Left kidney (tissue), 8 donors: ENCODE measurements at places on chromosomes 2 and 18. TPM values are rescaled to one million over a fixed set of nuclear protein-coding genes. Genes with fewer than 3 reads are reported as not detected.
A peak's percentile ranks its signal among the peaks of the same experiment; 100 is the strongest.

DNA sequence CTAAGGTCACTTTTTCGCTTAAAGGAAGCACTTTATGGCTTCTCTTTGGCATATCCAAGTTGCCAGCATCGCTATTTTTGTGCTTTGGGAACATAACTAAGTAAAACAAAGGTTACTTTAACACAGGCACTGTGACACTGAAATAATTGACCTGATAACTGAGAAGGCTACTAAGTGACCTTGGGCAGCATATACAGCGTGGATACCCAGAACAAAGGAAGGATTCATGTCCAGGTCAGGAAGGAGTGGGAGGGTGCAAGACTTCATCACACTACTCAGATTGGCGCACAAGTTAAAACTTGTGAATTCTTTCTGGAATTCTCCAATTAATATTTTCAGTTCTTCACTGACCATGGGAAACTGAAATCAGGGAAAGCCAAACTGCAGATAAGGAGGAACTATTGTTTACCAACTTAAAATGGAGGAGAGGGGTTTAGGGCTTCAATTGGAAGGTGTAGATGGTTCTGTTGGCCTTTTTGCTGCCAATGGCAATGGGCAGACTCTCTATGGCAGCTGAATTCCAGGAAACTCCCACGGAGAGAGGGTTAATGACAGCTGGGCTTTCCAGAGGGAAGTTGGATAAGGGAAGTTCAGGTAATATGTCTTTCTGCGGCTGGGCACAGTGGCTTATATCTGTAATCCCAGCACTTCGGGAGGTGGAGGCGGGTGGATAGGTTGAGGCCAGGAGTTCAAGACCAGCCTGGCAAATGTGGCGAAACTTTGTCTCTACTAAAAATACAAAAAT is 45.3 kb downstream of the COMMD1 start:
- no peak for DNase-seq

DNA sequence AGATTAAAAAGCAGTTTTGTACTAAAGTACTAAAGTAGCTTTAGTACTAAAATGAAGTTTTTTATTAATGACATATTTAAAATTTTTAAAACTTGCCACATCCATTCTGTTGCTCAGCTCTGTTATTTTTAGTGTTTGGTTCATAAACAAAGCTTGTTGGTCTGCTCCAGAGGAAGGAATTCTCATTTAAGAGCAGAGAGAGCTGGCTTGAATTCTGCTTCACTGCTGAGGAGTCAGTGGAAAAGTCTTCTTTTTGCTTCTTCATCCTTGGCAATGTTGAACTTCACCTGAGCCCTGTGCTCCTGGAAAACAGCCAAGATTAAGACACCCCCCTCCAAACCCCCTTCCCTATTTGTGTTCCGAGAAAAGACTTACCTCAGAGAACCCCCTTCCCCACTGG is 40.6 kb downstream of the TMEM87B start:
- no peak for DNase-seq

- no peak for DNase-seq
Observed at GRCh38 chr2:182728014-182728413, 12.0 kb downstream of the DNAJC10 start.

DNA sequence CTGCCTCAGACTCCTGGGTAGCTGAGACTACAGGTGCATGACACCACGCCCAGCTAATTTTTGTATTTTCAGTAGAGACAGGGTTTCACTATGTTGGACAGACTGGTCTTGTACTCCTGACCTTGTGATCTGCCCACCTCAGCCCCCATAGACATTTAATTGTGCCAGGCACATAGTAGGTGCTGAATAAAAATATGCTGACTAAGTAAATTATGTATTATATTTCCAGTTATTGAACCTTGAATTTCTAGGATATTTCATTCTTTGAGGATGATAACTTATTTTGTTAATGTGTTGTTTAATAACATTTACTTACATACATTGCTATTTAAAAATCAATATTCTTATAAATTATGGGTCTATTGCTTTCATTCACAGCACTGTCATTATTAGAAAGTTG is 190.4 kb upstream of the LRRTM4 start:
- DNase-seq: no peak

DNA sequence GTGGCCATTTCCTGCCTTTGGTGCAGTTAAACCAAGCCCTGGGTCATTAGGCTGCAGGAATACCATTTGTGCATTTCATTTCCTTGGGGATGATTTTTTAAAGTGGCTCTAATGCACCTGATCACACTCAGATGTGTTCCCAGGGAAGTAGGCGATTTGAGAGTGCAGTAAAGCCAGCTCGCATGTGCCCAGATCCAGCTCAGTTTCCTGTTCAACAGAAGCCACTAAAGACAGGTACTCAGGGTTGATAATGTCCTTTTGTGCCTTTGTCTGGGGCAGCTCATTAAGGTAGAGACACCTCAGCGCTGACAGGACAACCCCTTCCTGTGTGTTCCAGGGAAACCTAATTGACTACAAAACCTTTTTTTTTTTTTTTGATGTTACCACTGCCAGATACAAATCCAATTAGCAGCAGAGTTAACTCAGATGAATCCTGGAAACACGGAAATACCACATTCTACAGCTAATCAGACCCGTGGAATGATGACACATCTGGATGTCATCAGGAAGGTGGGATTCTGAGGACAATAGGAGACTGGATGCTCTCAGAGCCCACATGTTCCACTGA is 15.2 kb upstream of the CHRNA1 start:
- DNase-seq: no peak

DNA sequence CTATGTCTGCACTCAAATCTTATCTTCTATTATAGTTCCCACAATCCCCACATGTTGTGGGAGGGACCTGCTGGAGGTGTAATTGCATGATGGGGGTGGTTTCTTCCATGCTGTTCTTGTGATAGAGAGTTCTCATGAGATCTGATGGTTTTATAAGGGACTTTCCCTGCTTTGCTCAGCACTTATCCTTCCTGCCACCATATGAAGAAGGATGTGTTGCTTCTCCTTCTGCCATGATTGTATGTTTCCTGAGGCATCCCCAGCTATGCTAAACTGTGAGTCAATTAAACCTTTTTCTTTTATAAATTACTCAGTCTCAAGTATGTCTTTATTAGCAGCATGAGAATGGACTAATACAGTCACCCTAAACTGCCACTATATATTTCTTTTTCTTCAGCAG is 79.1 kb downstream of the SH3YL1 start:
- no peak for DNase-seq

DNA sequence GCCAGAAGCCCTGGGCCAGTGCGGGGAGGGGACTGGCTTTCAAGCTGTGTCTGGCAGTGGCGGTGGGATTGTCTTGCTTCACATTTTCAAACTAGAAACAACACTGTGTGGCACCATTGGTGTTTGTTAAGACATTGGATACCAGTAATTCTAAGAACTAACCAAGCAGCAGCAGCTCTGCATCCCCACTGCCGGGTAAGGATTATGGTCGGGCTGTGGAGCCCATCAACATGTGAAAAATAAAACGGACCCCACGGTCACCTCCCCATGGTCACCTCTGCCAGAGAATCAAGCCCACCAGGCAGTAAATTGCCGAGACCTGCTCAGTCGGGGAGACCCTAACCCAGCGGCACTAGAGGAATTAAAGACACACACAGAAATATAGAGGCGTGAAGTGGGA is 65.3 kb downstream of the C18orf63 start:
- DNase-seq: no peak

- DNase-seq: no peak
Observed at GRCh38 chr2:84875213-84875560, 5.7 kb downstream of the TRABD2A start.

- DNase-seq: no peak
Observed at GRCh38 chr2:186531257-186531775, 45.3 kb downstream of the ZC3H15 start.

DNA sequence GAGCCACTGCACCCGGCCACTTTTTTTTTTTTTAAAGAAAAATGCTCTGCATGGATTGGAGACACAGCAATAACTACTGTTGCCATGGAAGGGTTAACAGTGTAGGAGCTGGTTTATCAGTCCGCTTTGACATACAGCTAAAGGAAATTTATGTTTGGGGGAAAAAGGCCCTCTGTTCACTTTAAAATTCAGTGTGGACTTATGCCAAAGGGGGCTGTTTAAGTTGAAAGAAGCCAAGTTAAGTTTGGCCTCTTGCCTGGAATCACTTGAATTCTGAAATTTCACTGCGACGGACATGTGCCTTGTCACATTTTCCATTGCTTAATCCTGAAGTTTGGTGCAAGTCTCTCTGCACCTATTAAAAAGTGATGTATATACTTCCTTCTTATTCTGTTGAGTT is 3.1 kb downstream of the KCNE4 start:
- DNase-seq: peak; percentile 83

Gene PREB
- 49.3 TPM for polyA plus RNA-seq

Gene HTR2B
- 16.3 TPM for polyA plus RNA-seq

Gene NPPC
- polyA plus RNA-seq: 0.18 TPM

Gene ALKAL2
- polyA plus RNA-seq: 4.9 TPM

Gene AKAIN1
- not detected for polyA plus RNA-seq

Gene TUBA4B
- 0.75 TPM for polyA plus RNA-seq
